ENCODE measurements at places on chromosomes 3 and 15. TPM values are rescaled to one million over a fixed set of nuclear protein-coding genes. Genes with fewer than 3 reads are reported as not detected.

Gene ZNF662
- polyA plus RNA-seq: 0.54 TPM

Gene KNG1
- polyA plus RNA-seq: 14.8 TPM

Gene MGLL
- 47.2 TPM for polyA plus RNA-seq

Gene CHRNA3
- polyA plus RNA-seq: not detected

- H3K36me3 ChIP-seq: no peaks in the 10 kb centered on the region
- H3K4me1 ChIP-seq: no peaks in the 10 kb centered on the region
- no peak overlapping the region for H3K4me3 ChIP-seq
- H3K27me3 ChIP-seq: peaks cover 2% of the 10 kb centered on the region
- no peak overlapping the region for H3K27ac ChIP-seq
Observed at GRCh38 chr3:182294256-182294655, 499.0 kb upstream of the ATP11B start.

GRCh38 chr15:31245756-31246155 lies 80.9 kb upstream of the KLF13 start:
- H3K27ac ChIP-seq: no peak overlapping the region
- DNase-seq: no peak
- no peaks in the 10 kb centered on the region for H3K27me3 ChIP-seq
- no peaks in the 10 kb centered on the region for H3K36me3 ChIP-seq
- no peak overlapping the region for H3K4me3 ChIP-seq

DNA sequence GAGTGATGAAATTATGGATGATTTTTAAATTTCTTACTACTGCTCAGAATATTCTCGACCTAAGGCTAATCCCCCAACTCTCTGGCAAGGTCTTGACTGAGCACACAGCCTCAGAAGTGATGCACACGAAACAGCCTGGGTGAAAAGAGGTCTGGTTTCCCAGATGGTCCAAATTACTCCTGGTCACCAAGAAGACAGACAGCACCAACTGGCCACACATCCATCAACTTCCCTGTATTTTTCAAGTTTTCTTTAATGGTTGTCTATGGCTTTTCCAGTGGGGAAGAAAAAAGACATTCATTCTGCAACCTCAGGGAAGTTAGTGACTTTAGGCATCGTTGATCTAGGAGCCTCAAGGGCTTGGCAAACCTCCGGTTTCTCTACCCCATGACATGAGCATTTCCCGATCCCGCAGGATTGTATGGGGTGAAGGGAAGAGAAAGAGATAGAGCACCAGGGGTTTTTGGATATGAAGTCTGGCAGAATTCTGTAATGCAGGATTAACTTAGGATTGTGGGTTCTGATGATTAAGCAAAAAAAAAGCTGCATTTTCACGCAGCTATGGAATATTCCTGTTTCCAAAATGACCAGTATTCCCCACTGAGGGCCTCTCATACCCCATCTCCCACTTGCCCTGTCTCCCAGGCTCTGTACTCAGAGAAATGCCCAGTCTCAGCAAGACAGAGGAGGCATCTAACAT lies 62.2 kb downstream of the UMPS start:
- H3K27me3 ChIP-seq: no peaks in the 10 kb centered on the region
- no peaks in the 10 kb centered on the region for H3K4me1 ChIP-seq
- H3K27ac ChIP-seq: no peak overlapping the region
- H3K36me3 ChIP-seq: peaks cover 2% of the 10 kb centered on the region

DNA sequence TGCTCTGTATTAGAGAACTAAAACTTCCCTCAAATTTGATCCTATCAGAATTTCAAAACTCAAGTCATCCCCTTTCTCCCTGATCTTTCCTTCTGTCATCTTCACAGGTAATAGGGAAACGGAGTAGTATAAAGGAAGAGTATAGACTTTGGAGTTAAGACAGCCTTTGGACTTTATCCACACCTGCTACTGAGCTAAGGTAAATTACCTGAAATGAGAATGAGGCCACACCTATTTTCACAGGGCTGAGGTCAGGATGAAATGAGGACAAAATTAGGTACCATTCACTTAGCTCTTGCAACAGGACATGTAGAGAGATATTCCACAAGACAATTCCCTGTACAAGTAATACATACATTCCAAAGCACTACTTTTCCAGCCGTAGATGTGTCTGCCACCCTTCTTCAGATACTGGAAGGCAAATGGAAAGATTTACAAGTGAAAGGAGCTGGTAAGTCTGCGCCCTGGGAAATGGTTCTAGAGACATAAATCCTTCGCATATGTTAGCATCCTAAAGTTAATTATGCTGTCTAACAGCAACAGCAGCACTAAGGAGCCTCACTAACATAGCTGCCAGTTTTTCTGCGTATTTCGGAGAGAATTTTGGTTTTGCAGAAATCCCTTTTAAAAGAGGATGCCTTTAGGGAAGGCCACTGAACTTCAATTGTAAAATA lies 461.8 kb downstream of the SHQ1 start:
- no peak overlapping the region for H3K4me3 ChIP-seq
- H3K27ac ChIP-seq: peak overlapping the region; percentile 48
- peaks cover 34% of the 10 kb centered on the region for H3K4me1 ChIP-seq
- no peaks in the 10 kb centered on the region for H3K36me3 ChIP-seq

DNA sequence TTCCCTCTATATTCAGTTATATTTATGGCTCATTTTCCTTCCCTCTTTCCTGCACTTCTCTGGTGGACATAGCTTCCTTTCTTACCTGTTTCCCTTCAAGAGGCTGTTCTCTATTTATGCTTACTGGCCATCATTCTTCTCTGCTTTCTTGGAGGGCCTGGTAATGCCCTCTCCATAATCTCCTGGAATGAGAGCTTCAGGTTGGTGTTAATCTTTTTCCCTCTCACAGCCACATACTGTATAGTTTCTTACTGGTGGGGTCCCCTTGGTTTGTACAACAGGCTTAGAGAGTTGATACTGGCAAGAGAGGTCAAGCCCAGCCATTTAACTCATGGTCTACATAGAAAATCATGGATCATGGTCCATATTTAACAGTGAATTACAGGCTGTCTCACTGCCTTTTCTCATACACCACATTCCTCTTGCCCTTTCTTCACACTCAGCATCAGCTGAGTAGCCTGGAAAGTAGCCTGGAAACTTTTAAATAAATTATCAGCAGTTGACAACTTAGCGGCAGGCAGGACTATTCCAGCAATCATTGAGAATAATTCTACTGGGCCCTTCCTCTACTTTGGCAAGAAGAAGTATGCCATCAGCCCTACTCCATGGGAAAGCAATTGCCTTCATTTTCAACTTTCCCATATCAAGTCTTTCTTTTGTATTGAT lies 38.0 kb upstream of the DPH6 start:
- H3K4me1 ChIP-seq: no peaks in the 10 kb centered on the region
- H3K27me3 ChIP-seq: no peaks in the 10 kb centered on the region
- H3K4me3 ChIP-seq: no peak overlapping the region
- DNase-seq: no peak
- no peaks in the 10 kb centered on the region for H3K36me3 ChIP-seq

- peaks cover 2% of the 10 kb centered on the region for H3K27me3 ChIP-seq
- no peak overlapping the region for H3K4me3 ChIP-seq
- no peaks in the 10 kb centered on the region for H3K36me3 ChIP-seq
- no peak for DNase-seq
- no peak overlapping the region for H3K27ac ChIP-seq
Observed at GRCh38 chr3:69723389-69723788, 15.9 kb upstream of the MITF start.

- no peaks in the 10 kb centered on the region for H3K27me3 ChIP-seq
- H3K4me1 ChIP-seq: no peaks in the 10 kb centered on the region
- DNase-seq: no peak
- no peaks in the 10 kb centered on the region for H3K36me3 ChIP-seq
- H3K27ac ChIP-seq: no peak overlapping the region
Observed at GRCh38 chr3:9142362-9142761, 107.1 kb downstream of the SRGAP3 start.

- no peak for DNase-seq
- no peaks in the 10 kb centered on the region for H3K27me3 ChIP-seq
- no peaks in the 10 kb centered on the region for H3K36me3 ChIP-seq
Observed at GRCh38 chr3:149535333-149535685, 60.8 kb downstream of the TM4SF4 start.

DNA sequence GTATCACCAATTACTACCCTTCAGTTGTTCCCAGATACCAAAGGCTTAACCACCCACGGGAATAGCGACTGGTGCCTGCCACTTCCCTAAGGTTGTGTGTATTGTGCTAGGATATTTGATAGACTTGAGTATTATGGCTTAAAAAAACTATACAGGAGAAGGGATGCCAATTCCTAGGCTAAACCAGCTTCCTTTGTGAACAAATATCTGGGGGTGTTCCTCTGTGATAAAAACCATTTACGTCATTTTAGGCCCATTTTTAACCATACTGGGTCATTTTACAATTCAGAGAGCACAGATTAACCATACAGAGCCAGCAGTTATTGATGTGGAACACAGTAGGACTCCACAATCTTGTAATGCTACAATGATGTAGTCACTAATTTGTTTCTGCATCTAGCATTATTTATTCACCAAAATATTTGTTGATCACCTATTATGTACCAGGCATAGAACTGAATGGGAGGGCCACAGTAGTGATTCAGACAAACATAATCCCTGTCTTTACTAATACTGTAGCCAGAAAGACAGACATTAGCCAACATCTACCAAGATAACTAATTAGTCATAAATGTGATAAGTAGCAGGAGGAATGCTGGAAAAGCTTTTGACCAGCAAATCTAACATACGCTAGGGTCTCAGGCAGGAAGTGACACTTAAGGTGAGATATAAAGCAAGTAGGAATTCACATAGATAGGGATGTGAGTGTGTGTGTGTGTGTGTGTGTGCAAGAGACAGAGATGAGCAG lies 184.8 kb downstream of the MECOM start:
- no peak for DNase-seq
- no peaks in the 10 kb centered on the region for H3K4me1 ChIP-seq
- H3K27ac ChIP-seq: no peak overlapping the region
- no peaks in the 10 kb centered on the region for H3K36me3 ChIP-seq

DNA sequence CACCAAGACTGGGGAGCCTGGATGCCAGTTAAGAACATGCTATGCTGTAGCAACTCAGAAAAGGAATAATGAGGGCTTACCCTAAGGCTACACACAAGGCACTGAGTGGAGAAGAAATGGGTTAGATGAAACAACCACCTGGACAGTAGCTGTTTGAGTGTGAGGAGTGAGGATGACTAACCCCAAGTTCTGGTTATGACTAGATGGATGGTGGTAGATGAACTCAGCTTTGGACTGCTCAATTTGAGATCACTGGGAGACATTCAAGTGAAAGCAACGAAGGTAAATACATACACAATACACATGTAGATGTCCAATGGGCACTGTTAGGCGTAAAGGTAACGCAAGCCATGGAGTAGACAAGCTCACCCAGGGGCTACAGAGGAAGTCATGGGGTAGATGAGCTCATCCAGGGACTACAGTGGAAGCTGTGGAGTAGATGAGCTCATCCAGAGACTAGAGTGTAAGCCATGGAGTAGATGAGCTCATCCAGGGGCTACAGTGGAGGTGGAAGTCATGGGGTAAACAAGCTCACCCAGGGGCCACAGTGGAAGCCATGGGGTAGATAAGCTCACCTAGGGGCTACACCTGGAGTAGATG lies 98.3 kb downstream of the ANO10 start:
- H3K36me3 ChIP-seq: peaks cover 2% of the 10 kb centered on the region
- H3K4me3 ChIP-seq: no peak overlapping the region
- peak overlapping the region; percentile 9 for H3K27ac ChIP-seq
- DNase-seq: no peak

DNA sequence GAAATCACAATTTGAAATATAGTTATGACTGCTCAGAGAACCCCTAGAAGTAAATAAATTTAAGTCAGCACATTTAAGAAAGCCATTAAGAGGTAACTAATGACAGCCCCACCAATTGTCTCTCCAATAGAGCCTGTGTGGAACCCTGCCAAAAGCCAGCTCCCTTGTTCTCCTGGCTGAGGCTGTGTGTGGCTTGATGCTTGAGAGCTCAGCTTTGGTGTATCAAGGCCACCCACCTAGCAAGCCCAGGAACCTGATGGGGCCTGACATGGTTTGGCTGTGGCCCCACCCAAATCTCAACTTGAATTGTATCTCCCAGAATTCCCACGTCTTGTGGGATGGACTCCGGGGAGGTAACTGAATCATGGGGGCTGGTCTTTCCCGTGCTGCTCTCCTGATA lies 106.9 kb downstream of the LRRN1 start:
- no peaks in the 10 kb centered on the region for H3K36me3 ChIP-seq

GRCh38 chr3:158823426-158823825 lies 21.6 kb downstream of the MFSD1 start:
- no peak overlapping the region for H3K27ac ChIP-seq
- peaks cover 10% of the 10 kb centered on the region for H3K36me3 ChIP-seq
- DNase-seq: no peak
- H3K4me3 ChIP-seq: no peak overlapping the region
- no peaks in the 10 kb centered on the region for H3K4me1 ChIP-seq

DNA sequence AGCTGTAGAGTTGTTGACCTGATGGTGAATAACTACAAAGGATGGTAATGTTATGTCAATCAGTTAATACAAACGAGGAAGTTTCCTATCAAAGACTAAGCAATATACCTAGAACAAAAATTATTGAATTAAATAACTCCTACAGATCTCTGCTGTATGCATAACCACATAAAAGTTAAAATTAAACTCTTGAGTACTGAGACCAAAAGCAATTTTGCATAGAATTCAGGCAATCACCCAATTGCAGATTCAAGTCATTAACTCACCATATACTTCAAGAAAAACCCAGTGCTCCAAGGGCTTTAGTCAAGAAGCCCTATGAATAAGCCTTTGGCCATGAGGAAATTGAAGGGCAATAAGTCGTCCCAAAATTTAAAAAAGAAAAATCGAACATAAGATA lies 518.8 kb downstream of the MECOM start:
- no peak overlapping the region for H3K27ac ChIP-seq
- H3K4me3 ChIP-seq: no peak overlapping the region
- H3K27me3 ChIP-seq: no peaks in the 10 kb centered on the region

DNA sequence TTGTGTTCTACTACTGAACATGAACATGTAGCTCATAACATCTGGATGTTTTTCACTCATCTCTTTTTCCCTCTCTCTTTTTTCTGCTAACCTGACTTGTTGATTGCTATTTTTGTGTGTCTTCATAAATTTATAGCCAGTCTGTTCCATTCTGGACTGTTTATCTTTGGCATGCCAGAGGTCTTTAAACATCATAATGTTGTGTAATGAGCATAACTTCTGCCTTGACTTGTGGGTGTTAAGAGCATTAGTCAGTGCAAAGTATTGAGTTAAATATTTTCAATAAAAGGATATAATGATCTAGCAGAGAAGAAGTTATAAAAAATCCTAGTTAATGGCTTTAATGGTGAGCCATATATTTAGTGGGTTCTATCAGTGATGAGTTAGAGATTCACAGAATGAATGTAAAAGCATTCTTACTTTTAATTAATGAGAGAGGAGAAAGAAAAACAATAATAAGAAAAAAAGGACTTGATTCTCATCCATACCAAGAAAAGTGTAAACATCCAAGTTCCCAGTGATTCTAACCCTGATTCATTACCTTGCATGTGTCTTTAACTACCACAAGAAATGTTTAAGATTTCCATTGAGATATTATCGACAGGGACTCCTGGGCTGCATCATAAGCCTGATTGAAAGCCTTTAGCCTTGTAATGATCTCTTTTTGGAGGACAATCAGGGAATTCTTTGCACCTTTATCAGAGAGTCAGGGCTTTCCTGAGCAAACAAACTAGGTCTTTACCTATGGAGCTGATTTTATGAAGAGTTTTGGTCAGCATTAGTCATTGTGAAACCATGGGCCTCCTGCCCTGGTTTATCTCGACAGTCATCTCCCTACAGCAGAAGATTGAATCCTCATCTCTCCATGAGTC lies 22.9 kb downstream of the MITF start:
- H3K4me3 ChIP-seq: no peak overlapping the region
- no peaks in the 10 kb centered on the region for H3K4me1 ChIP-seq
- no peak overlapping the region for H3K27ac ChIP-seq
